ENCODE measurements at places on chromosomes 3 and 15.
A peak's percentile ranks its signal among the peaks of the same experiment; 100 is the strongest.

GRCh38 chr3:50388016-50388719 is 28.8 kb upstream of the TMEM115 start:
- no peak for DNase-seq

DNA sequence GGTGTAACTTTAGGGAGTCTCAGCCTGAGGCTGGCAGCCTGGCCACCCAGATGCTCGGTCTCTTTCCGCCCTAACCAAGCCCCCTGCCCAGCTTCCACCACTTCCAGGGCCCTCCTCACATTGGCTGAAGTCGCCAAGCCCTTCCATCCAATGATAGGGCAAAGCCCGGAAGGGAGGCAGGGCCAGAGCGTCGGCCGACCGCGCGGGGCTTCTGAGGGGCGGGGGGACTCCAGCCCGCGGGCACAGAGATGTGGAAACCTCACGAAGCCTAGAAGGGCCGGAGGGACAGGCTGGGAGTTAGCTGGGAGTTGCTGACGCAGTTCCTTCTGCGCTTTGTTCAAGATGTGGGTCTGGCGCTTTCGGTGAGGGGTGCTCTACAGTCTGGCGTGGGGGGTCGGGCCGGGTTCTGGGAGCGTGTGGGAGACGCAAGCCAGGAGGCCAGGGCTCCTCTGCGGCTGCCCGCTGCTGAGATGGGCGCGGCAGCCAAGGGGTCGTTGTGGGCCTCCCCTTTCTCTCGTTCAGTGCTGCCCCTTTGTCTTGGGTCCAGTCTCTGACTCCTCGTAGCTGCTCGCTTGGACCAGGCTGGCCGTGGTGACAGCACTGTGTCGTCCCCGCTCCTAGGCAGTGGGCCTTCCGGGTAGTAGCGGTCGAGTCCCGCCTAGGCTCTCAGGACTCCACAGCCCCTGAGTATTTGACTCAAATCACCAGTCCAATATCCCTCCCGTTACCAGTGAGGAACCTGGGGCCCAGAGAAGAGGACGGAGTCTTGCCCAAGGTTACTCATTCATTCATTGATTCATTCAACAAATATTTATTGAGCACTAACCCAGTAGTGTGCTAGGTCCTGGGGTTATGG is at the start of gene ZNF660:
Gene ZNF660 (plus strand): TSS at position 319 of the 856 bp plus-strand sequence. CDS start 9,230 bp downstream, outside the sequence.
- peak; percentile 42 for DNase-seq

DNA sequence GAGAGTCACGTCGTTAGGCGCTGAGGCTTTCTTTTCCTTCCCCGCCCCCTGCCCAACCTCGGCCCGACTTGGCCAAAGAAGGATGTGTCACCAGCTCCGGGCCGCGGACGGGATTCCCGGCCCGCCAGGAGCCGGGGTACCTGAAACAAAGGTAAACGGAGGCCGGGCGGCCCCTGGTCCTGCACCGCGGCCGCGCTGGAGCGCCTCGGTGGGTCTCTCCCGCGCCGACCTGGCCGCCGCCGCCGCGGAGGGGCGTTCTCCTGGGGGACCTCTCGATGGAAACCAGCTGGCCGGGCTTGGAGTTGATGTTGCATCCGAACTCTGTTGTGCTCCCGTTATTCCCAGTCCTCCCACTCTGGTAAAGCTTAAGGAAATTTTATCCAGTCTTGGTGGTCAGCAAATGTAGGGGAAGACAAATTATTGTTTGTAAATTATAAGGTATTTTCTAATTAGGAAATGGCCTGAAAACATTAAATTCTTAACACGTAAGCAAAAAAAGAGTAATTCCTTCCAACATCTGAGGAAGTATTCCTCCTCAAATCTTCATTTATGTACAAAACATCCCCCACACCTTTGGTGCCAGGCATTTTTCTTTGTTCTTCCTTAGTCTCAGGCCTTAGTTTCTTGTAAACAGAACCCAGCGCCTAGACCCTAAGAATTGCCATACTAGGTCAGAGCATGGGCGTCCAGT is 888 bp downstream of the PPP2R3A start:
- no peak for DNase-seq

GRCh38 chr15:66359740-66360139 is 3.3 kb upstream of the TIPIN start:
- peak; percentile 40 for DNase-seq

- no peak for DNase-seq
Observed at GRCh38 chr3:18732474-18732873, 307.3 kb upstream of the SATB1 start.

- DNase-seq = no peak
Observed at GRCh38 chr15:36175741-36176291, 403.6 kb upstream of the CDIN1 start.

DNA sequence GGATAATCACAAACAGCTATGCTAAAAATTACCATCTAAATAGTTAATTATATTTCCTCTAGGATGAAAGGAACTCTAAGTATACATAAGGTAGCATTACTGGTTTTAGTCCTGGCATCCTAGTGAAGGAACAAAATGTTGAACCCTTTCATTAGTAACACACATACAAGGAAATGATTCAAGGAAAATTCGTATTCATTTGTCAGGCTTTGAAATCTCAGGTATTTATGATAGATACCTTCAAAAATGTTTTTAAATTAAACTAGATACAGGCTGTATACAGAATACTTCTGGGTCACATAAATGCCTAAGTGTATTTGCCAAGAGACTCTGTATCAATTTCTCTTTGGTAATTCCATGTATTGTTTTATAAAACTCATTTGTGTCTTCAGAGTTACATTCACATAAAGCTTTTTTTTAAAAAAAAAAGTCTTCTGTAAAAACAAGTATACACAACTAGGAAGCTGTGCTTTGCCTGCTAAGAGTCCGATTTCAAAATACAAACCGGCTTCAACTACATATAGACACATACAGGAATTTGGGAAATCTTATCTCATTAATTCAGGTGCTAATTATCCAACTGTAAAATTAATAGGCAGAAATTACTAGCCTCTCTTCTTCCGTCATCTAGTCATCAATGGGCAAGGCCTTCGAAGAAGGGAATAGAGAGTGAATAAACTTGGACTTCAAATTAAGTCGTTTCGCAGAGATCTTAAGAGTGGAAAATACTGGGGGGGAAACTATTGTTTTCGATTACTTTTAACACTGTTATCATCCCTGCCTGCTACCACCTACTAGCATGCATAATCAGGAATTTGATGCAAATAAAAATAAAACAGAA is 1.3 kb downstream of the SECISBP2L start:
- no peak for DNase-seq

DNA sequence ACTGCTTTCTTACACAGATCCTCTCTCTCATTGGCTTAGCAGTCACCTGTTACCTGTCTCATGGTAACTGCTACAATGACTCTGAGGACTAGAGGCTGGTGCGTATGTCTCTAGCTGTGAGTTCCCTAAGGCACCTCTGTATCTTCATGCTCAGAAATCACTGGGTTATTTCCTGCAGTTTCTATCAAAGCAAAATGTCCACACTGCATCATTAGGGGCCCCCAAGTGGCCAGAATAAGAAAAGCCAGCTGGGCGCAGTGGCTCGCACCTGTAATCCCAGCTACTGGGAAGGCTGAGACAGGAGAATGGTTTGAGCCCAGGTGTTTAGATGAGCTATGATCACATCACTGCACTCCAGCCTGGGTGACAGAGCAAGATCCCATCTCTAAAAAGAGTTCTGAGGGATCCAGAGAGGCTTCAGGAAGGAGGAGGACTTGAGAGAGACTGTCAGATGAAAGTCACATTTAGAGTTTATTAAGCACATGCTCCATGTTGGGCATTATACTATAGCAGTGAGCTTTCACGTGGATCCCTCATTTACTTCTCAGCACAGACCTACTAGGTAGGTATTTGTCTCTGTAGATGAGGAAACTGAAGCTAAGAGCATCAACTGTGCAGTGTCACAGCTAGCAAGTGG is 2.3 kb upstream of the VPS18 start:
- peak; percentile 66 for DNase-seq

DNA sequence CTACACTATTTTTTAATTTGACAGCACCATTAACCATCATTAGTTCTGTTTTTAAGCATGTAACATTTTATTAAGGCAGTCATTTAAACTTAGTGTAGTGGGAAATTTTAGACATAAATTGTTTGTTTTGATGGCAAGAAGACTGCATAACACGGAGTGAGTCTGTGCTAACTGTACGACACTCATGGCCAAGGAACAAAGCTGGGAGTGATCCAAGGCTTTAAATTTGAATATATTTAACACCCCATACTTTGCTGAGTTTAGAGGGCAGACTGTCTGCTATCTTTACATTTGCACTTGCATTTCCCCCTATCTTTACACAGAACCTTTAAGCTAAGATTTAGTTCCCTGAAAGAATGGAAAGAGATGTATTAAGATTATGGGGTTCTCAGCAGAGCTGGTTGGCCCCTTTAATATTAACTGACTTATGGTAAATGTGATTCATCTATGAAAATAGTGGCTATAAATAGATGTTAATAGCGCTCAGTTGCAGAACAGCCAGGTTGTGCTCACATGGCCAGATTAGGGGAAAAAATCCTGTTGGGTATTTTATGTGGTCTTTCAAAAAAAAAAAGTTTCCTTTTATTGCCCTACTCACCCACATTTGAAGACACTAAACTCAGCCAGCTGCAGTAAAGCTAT is 120.7 kb downstream of the CMSS1 start:
- no peak for DNase-seq

- no peak for DNase-seq
Observed at GRCh38 chr3:184255291-184256039, 5.9 kb downstream of the CAMK2N2 start.

GRCh38 chr3:125213364-125213755 is 812 bp upstream of the SLC12A8 start:
- DNase-seq = no peak

- DNase-seq = no peak
Observed at GRCh38 chr3:85571835-85572234, 613.0 kb downstream of the CADM2 start.

DNA sequence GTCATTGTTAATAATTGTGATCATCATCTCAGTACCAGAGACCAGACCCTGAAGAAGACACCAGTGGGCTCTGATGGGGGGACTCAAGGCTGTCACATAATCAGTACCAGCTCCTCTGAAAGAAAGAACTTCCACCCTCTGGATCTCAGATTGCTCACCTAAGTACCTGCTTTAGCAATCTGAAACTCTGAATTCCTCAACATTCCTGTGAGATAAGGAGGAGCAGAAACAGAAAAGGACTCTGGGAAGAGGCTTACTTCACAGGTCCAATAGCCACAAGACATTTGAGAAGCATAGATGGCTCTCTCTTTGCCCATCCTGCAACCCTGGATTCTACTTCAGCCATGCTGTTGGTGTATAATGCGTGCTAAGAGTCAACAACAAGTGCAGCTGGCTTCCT is 44.0 kb upstream of the OXTR start:
- no peak for DNase-seq

DNA sequence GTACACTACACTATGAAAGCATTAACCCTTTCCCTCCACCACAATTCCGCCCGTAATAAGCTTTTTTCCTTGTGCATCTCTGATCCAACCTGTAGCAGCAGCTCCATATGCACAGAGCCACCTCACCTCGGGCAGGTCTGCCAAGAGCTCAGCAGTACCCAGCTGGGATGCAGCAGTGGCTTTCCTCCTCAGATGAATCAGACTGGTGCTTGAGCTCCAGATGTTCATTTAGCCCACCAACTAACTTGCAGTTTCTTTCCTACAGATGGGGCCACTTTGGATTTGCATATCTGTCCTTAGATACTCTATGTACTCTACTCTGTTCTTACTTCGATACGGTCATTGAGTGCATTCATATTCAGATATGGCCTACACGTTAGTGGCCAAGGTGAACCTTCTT is 14.8 kb upstream of the FSIP1 start:
- no peak for DNase-seq

- no peak for DNase-seq
Observed at GRCh38 chr3:167575000-167575600, 78.6 kb downstream of the WDR49 start.

DNA sequence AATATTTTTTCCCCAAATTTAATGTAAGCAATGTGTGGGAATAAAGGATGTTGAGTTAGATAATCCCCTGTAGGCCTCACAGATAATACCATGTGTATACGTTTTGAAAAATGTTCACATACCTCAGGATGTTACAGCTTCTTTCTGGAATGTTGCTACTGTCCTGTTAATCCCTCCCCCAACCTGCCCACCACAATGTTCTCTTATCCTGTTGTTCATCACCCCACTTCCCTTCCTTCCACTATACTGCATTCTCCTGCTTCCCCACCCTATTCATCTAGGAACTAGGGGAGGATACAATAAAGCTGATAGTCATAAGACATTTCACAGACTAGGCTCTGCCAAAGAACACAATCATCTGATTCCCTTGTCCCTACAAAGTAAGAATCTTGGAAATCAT is 92.1 kb downstream of the IGF2BP2 start:
- no peak for DNase-seq
